Neuronal stem cell (in vitro differentiated cells): ENCODE measurements at places on chromosomes 13 and 19.

- no peak for DNase-seq
Measured at GRCh38 chr13:97932036-97932435, 21.4 kb upstream of the IPO5 start.

DNA sequence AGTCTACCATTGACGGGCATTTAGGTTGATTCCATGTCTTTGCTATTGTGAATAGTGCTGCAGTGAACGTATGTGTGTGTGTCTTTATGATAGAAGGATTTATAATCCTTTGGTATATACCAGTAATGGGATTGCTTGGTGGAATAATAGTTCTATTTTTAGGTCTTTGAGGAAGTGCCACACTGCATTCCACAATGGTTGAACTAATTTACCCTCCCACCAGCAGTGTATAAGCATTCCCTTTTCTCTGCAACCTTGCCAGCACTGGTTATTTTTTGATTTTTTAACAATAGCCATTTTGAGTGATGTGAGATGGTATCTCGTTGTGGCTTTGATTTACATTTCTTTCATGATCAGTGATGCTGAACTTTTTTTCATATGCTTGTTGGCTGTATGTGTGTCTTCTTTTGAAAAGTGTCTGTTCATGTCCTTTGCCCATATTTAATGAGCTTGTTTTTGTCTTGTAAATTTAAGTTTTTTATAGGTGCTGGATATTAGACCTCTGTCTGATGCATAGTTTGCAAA is 37.5 kb downstream of the RFC3 start:
- no peak for DNase-seq

- peak; percentile 90 for DNase-seq
Measured at GRCh38 chr13:44436589-44437337, 63.1 kb downstream of the SERP2 start.

GRCh38 chr13:94196413-94196812 is 283.1 kb downstream of the DCT start:
- DNase-seq, result no peak

DNA sequence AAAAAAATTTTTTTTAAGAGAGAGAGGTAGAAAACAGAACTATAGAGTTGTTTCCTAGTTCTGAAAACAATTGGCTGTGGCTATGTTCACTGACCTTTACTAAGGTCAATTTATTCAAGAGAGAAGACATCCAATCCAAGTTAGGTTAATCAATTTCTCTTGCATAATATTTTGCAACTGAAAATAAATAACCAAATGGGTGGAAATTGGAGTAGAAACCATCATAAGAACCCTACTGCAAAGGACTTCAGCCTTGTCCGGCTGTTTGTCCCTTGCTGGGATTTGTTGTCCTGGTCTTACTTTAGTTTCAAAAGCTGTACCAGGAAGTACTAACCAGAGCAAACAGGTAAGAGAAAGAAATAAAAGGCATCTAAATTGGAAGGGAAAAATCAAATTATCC is 23.3 kb upstream of the ZC3H13 start:
- DNase-seq, result no peak

DNA sequence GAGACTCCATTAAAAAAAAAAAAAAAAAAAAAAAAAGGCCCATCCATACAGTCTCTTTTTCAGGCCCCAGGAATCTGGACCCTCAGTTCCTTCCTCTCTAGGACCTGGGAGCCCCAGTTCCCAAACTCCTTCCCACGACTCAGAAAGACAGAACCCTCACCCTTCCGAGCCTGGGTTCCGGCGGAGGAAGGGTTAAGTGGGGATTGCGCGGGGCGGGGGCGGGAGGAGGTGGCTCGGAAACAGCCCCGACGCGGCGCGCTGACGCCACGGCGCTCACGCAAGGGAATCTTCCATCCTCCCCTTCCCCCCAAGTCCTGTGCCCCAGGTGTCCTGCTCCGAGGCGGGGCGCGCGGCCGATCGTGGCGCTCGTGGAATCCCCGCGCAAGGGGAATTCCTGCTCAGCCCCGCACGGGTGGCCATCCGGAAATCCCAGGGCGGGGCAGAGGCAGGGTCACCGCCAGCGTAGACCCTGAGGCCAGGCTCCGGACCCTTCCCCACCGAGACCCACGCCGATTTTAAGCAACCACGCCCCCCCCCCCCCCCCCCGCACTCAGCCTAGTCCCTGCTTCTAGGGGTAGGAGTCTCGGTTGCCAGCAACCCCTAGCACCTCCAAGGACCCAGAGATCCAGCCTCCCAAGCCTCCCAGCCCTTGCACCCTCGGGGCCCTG is 659 bp downstream of the NFKBID start:
- peak; percentile 58 for DNase-seq

- DNase-seq, result no peak
Measured at GRCh38 chr13:94657167-94657566, 55.2 kb downstream of the SOX21 start.

- DNase-seq, result no peak
Measured at GRCh38 chr13:39037410-39037879, 444 bp downstream of the PROSER1 start.

DNA sequence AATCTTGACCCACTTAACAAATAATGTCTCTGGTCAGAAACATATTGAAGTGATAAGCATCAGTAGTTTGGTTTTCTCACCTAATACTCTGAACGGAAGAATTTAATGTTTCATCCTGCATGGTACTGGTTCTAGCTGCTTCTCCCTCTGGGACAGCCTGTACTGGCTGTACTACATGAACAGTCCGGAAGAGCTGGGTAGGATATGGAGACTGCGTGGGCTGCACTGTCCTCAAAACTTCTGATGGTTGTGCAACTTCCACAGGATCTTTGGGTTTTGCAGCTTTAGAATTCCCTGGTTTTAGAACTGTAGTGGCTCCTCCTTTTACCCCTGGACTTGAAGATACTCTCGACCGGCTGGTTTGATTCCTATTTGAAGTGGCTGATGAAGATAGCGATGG is 78.3 kb downstream of the ELF1 start:
- no peak for DNase-seq
